ENCODE measurements at places on chromosomes 1 and 21. TPM values are rescaled to one million over a fixed set of nuclear protein-coding genes. Genes with fewer than 3 reads are reported as not detected.
A peak's percentile ranks its signal among the peaks of the same experiment; 100 is the strongest.

TFF2 gene
- not detected for total RNA-seq

ATP1A4 gene
- total RNA-seq, result 0.35 TPM

TMCC2 gene
- 16.1 TPM for total RNA-seq

MYOG gene
- total RNA-seq, result not detected

- no peak for DNase-seq
These were observed 68.7 kb downstream of the MORN1 start for GRCh38 chr1:2322581-2323211.

DNA sequence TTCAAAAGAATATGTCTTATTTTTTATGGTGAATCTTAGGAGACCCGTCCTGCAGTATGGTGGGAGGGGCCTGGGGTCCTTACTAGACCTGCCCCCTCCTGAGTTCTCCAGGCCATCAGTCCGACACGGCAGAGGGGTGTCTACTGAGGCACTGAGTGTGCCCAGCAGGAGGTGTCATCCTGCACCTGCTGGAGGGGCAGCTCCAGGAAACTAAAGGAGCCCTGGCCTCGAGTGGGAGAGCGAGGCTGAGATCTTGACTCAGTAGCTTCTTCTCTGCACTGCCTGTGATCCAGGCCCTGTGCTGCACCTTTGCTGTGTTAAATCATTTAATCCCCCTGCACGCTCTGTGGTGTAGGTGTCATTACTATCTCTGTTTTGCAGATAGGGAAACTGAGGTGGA lies 587.7 kb downstream of the PTPRU start:
- DNase-seq, result no peak

DNA sequence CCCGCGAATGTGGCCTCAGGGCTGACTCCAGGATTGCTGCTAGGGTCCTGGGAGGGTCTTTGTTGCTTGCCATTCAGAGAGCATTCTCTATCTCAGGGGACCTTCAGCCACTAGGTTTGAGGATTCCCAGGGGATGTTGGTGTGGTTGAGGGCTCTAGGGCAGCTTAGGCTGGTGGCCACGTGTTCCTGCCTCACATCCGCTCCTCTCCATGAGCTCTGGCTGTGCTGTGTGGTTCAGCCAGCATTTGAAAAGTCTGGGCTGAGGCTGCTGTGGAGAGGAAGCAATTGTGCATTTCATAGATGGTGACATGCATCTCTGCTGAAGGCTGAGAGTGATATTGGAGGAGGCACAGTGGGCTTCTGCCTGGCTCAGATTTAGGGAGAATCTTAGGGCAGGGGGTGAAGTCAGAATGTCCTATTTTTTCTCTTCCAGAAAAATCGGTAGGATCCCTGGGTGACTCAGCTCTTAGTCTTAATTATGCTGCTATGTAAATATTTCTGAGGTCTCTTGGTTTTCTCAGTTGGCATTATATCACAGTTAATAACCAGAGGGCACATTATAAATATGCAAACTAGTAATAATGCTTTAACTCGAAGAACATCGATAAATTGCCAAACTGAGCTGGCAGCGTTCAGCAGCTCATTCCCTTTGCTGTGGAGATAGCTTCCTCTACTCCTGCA lies 182.3 kb downstream of the CAMTA1 start:
- DNase-seq, result no peak

- DNase-seq, result peak; percentile 99
These were observed 6.5 kb upstream of the PADI2 start for GRCh38 chr1:17125756-17126237.

- DNase-seq, result no peak
These were observed 19.6 kb upstream of the DHCR24 start for GRCh38 chr1:54906586-54906985.

GRCh38 chr1:71944006-71944405 lies 338.3 kb downstream of the NEGR1 start:
- no peak for DNase-seq
